ENCODE measurements at places on chromosomes 5 and 9.

GRCh38 chr5:54524704-54525103 lies 7.1 kb downstream of the SNX18 start:
- no peak for DNase-seq

GRCh38 chr9:135508211-135508820 lies 7.8 kb downstream of the MRPS2 start:
- DNase-seq: no peak

- no peak for DNase-seq
Measured at GRCh38 chr9:102054811-102055210, 316.4 kb upstream of the GRIN3A start.

GRCh38 chr9:120914953-120915352 lies 11.6 kb downstream of the TRAF1 start:
- DNase-seq: no peak

DNA sequence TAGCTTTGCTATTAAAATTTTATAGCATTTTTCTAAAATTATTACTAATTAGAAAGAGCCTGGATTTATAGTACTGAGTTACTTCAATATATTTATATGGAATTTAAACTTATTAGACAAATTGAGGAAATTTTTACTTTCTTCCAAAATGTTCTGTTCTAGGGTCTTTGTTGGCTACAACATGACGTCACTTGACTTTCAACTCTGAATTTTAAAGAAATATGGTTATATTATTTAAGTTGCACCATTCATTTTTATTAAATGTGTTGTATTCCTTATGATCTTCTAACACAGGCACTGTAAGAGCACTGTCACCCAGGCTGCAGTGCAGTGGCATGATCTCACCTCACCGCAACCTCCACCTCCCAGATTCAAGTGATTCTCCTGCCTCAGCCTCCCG lies 119.4 kb upstream of the CYLC2 start:
- no peak for DNase-seq

DNA sequence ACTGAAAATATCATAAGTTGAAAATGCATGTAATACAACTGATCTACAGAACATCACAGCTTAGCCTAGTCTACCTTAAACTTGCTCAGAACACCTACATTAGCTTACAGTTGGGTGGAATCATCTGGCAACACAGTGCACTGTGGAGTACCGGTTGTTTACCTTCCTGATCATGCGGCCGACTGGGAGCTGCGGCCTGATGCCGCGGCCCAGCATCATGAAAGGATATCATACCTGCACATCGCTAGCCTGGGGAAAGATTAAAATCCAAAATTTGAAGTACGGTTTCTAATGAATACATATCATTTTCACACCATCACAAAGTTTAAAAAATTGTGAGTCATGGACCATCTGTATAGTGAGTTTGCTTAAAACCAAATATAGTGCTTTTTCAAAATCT lies 1.8 kb downstream of the HACD4 start:
- no peak for DNase-seq

GRCh38 chr9:128393145-128393775 lies 22.1 kb downstream of the URM1 start:
- DNase-seq: no peak

DNA sequence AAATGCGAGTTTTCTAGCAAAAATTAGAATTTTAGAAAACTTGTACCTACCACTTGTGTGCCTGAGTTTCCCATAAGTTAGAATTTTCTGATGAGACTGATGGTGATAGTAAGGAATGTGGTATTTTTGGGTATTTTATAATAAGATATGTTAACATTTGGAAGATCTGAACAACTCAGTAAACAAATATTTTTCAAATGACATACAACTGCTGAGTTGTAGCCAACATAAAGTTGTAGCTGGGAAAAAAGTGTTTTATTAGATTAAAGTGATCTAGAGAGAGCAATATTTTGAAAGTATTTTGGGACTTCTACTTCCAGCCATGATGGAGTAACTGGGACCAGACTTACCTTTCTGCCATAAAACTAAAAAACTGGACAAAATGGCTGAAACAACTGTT lies 37.9 kb downstream of the GEMIN5 start:
- no peak for DNase-seq

DNA sequence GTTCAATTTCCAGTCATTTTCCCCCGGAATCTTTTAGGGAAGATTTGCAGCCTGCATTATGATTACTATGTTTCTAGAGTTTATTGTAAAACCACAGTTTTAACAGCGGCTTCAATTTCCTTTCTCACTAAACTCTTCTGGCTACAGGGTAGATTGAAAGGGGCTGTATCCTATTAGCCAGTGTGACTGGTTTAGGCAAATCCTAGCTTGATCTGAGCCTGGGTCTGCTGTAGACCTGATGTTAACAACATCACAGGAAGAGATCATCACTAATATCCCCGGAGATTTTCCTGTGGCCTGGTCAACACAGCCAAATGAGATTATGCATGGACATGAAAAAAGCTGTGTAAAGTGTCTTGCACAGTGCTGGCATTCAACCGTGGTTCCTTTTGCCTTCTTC lies 33.4 kb downstream of the STOM start:
- DNase-seq: no peak

DNA sequence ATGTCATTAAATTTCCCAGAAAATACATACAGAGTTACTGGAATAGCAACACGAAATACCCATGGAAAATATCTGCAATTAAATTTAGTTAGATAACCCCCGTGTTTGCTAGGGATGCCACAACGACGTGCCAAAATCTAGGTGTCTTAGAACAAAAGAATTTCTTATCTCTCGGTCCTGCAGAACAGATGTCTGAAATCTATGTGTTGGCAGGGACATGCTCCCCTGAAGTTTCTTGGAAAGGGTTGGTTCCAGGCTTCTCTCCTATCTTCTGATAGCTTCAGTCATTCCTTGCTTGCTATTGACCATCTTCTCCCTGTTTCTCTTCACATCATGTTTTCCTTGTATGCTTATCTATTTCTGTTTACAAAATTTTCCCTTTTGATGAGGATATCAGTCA lies 1067.0 kb downstream of the CDH18 start:
- DNase-seq: no peak

- no peak for DNase-seq
Measured at GRCh38 chr5:40932766-40933165, 23.5 kb downstream of the C7 start.

- DNase-seq: no peak
Measured at GRCh38 chr9:118318770-118319431, 614.7 kb downstream of the TLR4 start.

GRCh38 chr9:71683598-71684235 lies 84.6 kb downstream of the CEMIP2 start:
- peak; percentile 76 for DNase-seq

DNA sequence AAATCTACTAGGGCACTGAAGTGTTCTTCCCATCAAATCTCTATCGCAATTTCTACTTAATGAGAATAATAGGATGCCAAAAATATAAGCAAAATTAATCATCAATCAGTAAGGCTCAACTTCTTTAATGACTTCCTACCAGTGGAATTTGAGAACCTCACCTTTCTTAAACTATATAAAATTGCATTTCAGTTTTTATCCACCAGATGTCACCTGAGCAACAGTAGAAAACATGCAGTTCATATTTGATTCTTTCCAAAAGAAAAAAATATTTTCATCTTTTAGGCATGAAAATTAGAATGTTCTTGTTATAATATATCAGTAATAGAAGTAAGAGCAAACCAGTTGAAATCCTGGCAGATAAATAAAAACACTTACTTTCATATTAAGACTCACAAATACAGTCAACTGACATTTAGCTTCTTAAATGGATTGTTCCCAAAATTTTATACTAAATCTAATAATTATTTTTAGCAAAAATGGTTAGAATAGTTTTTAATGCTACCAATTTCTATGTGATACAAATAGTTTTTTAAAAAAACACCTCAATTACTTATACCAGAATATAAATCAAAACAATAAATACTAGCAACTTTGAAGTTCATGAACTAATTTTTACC lies 13.4 kb upstream of the CCDC112 start:
- DNase-seq: peak; percentile 60

GRCh38 chr5:144139586-144139985 lies 30.9 kb downstream of the YIPF5 start:
- peak; percentile 87 for DNase-seq

DNA sequence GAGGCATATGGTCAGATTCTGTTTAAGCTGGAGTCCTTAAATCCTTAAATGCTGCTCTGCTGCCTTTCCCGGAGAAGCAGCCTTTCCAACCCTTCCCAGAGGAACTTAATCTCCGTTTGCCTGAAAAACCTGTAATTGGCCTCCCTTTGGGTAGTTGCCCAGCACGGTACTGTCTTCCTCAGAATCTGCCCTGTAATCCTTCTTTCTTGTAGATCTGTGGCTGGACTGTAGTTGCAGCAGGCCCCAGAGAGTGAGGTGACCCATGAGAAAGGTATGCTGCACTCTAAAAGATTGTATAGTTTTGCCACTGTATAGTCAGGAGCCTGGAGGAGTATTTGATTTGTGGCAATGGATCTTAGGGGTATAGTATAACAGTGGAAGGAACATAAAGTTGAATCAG lies 11.7 kb downstream of the SPIN1 start:
- DNase-seq: peak; percentile 93

DNA sequence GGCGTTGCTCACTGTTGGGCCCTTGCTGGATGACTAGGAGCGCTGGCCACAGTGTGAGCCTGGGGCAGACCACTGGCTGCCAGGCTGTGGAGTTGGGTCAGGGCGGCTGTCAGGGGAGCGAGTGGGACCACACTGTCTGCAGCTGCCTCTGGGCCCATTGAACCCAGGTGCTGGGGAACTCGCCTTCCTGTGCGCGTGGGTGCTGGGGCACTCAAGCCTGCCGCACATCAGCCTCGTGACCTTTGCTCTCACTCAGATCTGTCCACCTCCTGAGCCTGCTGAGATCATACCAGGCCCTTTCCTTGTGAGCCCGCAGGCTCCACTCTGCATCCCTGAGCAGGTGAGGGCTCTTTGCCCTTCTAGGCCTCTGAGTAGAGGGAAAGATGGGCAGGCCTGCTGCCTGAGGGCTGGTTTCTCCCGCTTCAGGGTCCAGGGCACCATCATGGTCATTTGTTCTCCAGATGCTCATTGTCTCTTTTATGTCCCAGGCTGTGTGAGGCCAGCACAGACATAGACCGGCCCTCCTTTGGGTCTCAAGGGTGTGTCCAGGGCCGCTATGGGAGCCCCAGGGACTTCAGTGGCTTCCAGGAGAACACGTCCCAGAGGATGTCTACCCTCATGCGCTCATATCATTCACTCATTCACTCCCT lies 26.5 kb downstream of the WNK2 start:
- no peak for DNase-seq

Measured in fibroblast of skin of right quadriceps (primary cell).